Left lung (tissue), 14 donors: ENCODE measurements at places on chromosomes 3 and 15. TPM values are rescaled to one million over a fixed set of nuclear protein-coding genes. Genes with fewer than 3 reads are reported as not detected.

GRCh38 chr3:189353318-189353965 lies 181.7 kb downstream of the TPRG1 start:
- no peak for DNase-seq

DNA sequence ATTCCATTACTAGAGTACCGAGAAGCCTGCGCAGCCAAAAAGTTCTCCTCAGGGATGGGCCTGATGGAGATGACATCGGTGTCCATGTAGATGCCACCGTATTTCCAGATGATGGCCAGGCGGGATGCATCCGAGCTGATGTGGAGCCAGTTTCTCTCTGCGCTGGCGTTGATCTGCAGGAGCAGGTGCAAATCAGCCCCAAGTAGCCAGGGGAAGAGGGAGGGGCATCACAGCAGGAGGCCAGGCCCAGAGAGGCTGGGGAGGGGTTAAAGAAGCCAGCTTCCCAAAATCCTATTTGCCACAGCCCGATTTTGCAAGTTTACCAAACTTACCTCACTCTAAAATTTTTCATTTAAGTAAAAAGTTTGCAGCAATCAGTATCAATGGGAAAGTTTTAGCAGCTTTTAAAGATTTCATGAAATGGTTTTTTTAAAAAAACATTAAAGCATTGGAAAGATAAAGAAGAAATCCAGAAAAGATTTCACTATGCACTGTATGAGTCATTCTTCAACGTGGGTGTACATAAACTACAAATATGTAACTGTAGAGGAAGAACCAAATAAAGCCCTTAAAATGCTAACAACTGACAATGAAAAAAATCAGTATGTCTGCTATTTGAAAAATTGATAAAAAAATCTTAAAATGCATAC lies 7.4 kb downstream of the A4GNT start:
- no peak for DNase-seq

GRCh38 chr15:57019496-57020160 lies 101.2 kb downstream of the TCF12 start:
- DNase-seq = no peak

GRCh38 chr15:99823346-99823745 lies 90.1 kb upstream of the LYSMD4 start:
- DNase-seq = no peak

- DNase-seq = no peak
These were observed 77.6 kb downstream of the BFSP2 start for GRCh38 chr3:133477487-133477886.

CYP19A1 gene
- total RNA-seq = 0.96 TPM

TRPM1 gene
- not detected for total RNA-seq

ZDHHC19 gene
- 1.2 TPM for total RNA-seq

DUOXA2 gene
- total RNA-seq = not detected

KIF15 gene
- total RNA-seq = 1.8 TPM

GOLGA6B gene
- total RNA-seq = not detected
